NCI-H1436 treated with DMSO at 0.1 percent for 48 hours (cell line): ENCODE measurements at places on chromosomes 5 and 9.

- DNase-seq = no peak
Measured at GRCh38 chr9:35726931-35727330, 5.1 kb downstream of the TLN1 start.

GRCh38 chr5:93359960-93360305, 221.1 kb downstream of the NR2F1-AS1 start:
- no peak for DNase-seq

- no peak for DNase-seq
Measured at GRCh38 chr9:112326194-112326593, 7.2 kb downstream of the PTBP3 start.

- DNase-seq = no peak
Measured at GRCh38 chr5:176875014-176875550, 24.1 kb downstream of the HK3 start.
